ENCODE measurements at places on chromosomes 12 and 14.

DNA sequence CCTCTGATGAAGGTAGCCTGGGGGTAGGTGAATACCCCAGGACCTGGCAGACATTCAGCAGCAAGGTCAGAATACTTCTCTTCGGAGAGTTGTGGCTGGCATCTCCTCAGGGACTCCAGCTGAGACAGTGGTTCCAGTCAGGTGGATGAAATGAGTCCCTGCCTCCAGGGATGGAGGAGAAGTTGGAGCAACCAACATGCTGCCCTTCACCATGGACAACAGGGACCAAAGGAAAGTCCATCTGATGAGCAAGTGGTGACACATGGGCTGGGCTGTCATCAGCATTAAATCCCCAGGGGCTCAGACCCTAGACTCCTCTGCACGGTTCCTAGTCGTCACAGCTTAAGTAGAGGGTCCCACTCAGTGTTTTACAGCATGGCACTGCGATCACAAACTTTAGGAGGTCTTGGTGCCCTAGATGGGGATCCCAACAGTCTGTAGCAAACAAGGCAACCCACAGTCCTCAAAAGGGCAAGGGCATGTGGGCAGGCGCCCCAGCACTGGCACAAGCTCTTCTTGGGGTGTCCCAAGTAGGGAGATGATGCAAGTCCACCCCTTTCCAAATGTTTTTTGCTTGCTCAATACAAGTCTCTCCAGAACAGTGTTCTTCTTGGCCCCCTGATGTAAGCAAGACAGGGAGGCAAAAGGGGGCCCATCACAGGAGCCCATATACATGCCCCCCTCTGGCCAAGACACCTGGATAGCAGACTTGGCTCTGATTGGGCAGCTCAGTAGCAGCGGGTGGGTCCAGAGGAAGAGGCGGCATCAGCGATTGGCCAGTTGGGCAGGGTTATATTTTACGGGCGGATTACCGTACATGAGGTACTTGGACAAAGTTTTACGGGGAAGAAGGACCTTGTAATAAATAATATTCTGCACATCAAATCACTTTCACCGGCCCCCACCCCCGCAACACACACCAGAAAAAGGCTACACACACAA, 10.8 kb upstream of the CDH24 start:
- no peak for DNase-seq

- DNase-seq = no peak
Observed at GRCh38 chr12:66662729-66663128, 16.1 kb downstream of the GRIP1 start.

GRCh38 chr14:63922696-63923421, 70.1 kb downstream of the SYNE2 start:
- no peak for DNase-seq

GRCh38 chr14:70893858-70894291, 13.4 kb upstream of the PCNX1 start:
- no peak for DNase-seq

DNA sequence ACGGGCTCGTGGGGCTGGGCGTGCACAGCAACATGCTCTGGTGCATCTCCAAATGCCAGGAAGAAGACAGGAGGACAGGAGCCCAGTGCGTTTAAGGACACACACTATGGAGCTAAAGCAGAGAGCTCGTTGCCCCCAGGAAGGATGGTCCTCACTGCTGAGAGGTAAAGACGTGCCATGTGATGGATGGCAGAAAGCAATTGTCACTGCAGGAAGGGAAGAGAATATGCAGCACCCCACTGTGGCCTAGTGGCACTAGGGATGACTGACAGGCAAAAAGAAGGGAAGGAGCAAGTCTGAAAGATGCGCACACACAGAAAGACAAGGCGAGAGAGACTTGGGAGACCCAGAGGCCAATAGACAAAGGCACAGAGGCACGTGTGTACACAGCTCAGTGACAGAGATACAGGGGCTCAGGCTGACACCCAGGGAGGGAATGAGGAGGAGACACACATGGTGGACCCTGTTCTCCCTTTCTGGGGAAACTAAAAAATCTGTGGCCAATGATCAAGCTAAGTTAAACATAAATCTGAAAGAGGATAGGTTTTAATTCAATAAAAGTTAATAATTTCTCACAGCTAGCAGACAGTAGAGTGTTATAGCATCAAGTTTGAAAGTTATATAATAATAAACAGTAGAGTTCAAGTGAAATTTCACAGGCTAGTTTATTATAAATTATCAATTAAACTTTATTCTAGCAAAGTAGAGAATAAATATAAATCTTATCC, 78.8 kb downstream of the CRACR2A start:
- no peak for DNase-seq

All from HAP-1 (cell line).